B cell (primary cell): ENCODE measurements at places on chromosomes 7 and 10.

- DNase-seq: no peak
These were observed 111.0 kb downstream of the GPR158 start for GRCh38 chr10:25285809-25286208.

- DNase-seq: no peak
These were observed 147.2 kb downstream of the MYOF start for GRCh38 chr10:93334901-93335327.

DNA sequence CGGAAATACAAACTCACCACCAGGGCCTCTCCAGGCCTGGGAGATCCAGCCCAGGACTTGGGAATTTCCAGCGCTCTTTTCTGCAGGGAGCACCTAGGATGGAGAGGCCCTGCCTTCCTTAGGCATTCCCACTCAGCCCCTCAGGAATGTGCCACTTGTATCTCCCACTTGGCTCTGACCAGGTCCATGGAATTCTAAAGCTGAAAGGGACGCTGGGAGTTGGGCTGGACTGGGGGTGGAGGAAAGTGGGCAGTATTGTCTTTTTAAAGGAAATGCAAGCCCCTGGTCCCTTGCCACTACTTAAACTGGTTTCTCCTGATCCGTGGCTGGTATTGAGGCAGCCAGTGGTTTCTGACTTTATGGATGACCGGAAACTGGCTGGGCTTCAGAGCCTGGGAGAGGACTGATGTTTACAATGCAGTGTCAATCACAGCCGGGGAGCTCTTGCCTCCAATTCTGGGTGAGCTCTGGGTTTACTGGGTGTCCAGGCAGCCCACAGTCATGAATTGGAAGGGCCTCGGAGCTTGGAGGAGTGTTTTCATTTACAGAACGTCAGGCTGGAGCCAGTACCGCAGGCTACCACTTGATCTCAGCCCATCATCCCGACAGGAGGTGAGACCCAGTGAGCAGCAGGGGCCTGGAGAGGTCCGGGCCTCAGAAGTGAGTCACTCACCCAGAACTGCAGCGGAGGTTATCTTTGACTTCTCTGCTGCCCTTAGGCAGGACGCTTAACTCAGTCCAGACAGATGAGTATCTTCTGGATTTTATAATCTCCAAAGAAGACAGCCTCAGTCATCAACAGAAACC lies 27.3 kb downstream of the AGAP3 start:
- no peak for DNase-seq

GRCh38 chr7:148397985-148398384 lies 192.6 kb upstream of the C7orf33 start:
- DNase-seq: no peak

- no peak for DNase-seq
These were observed 23.4 kb upstream of the ARID5B start for GRCh38 chr10:61877887-61878739.

- no peak for DNase-seq
These were observed 61.7 kb upstream of the CDK13 start for GRCh38 chr7:39888171-39888853.

- DNase-seq: no peak
These were observed 11.5 kb downstream of the EIF4H start for GRCh38 chr7:74185636-74186035.

GRCh38 chr10:381805-382204 lies 246.6 kb downstream of the ZMYND11 start:
- no peak for DNase-seq

- no peak for DNase-seq
These were observed 276.7 kb downstream of the PARD3 start for GRCh38 chr10:34538281-34538829.

DNA sequence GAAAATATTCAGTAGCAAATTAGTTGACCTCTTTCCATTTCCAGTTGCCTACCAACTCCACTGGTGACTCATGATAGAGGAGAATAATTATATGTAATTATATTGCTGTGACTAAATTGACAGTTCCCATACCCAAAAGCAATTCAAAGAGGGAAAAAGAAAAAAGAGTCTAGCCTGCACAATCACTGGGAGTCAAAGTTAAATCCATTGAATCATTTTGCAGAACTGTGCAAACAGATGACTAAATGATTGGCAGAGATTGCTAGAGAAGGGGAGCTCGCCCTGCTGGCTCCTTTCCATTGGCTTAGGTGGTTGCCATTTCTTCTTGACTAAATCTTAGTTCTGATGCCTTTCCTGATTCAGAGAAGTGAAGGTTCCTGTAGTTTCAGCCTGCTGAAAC lies 1228.6 kb upstream of the SORCS1 start:
- DNase-seq: no peak

DNA sequence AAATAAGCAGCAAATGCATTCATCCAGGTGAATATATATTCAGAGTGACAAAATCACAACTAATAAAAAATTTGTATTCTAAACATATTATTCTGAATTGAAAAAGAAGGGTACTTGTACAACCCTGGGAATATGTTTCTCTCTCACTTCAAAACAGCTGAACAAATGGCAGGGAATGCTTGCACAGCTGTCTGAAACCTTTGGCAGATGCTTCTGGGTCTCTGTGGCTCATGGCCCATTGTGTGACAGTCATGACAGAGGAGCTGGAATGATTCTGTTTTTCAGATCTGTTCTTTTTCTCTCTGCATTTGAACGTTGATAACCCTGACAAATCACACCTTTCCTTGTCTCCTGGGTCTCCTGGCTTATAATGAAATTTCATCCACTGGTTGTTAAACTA lies 275.7 kb upstream of the FZD1 start:
- DNase-seq: no peak

DNA sequence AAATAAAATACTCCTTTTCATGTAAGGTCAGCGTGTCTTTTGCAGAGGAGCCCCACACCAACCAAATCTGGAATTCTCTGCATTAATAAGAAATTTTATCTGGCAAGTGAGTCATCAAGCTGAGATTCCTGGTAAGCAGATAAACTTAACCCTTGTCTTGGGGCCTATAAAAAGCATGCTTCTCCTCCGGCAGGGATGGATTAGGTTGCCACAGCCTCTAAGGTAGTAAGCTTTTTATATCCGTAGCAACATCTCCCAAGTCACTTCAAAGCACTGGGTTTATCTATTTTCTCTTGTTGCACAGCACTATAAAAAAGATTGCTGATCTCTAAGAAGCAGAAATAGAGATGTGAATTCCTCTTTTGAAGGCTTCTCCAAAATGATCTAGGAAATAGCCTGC lies 202.8 kb upstream of the NOBOX start:
- DNase-seq: no peak

- DNase-seq: no peak
These were observed 71.8 kb downstream of the SEMA3D start for GRCh38 chr7:85115006-85115405.
